ENCODE measurements at places on chromosomes 5 and 9.

DNA sequence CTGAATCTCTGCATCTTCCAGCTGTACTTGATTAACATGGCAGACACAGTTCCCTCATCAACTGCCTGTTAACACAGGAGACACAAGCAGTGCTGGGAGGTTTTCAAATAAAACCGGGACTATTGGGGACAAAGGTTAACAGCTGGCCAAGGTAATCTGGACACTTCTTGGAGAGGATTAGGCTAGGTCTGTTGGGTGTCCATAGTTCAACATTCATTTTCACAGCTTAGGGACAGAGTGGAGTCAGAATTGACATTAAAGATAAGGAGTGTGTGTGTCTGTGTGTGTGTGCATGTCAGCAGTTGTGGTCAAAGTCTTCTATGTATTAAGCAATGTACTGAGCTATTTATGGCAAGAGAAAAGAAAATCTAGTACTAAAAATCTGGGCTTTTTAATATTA lies 216.2 kb downstream of the MED10 start:
- DNase-seq = no peak

- no peak for DNase-seq
Observed at GRCh38 chr9:72856972-72857623, 95.8 kb downstream of the ALDH1A1 start.

GRCh38 chr5:55855509-55855908 lies 4.4 kb downstream of the IL31RA start:
- no peak for DNase-seq

DNA sequence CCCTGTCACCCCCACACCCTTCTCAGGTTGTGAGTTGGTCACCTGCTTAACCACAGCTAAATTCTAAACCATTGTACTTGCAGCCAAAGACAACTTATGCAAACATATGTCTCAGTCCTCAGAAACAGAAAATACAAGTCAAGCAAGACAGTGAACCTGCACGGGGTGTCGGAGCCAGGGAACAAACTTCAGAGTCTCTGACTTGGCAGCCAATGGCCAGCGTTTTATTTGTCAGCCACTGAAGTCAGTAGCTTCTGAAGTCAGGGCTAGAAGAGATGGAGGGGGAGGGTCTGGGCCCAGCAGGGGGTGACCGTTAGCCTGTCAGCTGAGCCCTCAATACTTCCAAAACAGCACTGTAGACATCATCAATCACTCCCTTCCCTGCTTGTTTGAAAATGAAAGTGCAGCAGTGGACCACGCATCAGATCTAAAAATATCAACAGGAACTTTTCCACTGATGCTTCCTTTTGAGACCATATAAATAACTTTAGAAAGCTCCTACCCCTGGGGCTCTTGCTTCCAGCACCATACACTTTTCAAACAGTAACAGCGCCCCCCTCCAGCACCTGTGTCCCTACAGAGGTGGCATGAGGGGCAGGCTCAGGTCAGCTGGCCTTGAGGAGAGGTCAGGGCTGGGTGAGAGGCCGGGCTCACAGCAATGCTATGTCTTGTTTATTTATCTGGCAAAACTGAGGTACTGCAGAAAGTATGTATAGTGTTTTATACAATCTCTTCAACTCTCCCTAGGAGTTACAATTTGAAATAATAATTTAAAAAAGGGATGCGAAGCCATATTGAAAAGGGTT lies 142.5 kb downstream of the ACER2 start:
- DNase-seq = no peak

DNA sequence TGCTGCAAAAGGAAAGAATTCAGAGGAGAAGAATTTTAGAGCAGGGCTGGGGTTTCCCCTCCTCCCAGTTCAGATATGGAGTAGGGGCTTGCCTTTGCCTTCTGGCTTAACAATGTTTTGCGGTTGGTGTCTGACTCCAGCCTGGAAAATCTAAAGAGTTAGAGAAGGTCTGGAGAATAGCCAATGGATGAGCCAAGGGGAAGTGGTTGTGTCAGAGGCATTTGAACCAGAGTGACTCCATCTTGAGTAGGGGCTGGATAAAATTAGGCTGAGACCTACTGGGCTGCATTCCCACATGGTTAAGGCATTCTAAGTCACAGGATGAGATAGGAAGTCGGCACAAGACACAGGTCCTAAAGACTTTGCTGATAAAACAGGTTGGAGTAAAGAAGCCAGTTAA lies 133.7 kb downstream of the DIRAS2 start:
- DNase-seq = no peak

DNA sequence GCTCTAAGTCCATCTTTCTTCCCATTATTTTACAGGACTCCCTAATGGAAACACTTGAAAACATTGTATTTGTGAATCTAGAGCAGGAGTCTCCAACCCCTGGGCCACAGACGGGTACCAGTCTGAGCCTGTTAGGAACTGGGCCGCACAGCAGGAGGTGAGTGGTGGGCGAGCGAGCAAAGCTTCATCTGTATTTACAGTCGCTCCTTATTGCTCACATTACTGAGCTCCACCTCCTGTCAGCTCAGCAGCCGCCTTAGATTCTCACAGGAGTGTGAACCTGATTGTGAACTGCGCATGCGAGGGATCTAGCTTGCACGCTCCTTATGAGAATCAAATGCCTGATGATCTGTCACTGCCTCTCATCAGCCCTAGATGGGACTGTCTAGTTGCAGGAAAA lies 111.0 kb downstream of the MED27 start:
- DNase-seq = no peak

- no peak for DNase-seq
Observed at GRCh38 chr5:124056326-124056990, 544.5 kb downstream of the CSNK1G3 start.
